ENCODE measurements at places on chromosomes 2 and 18.
A peak's percentile ranks its signal among the peaks of the same experiment; 100 is the strongest.

- no peak for DNase-seq
Observed at GRCh38 chr18:3877678-3878077, 427.7 kb downstream of the TGIF1 start.

GRCh38 chr2:219186754-219187456 lies 8.8 kb downstream of the RETREG2 start:
- no peak for DNase-seq

DNA sequence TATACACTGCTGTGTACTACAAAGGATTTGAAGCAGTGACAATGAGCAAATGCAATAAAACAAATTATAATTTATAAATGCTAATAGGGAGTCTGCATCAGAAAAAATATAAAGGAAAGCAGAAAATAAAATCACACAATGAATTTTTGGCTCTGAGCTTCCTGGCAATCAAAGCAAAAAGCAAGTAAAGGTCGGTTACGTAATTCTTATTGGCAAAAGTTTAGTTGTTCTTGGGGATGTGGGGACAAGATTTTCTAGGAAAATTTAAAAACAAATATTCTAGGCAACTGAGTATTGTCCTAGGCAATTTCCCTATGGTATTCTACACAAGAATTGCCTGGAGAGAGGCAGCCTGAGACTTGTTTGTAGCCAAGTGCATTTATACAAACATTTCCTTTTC lies 1.8 kb downstream of the ORC2 start:
- DNase-seq, result no peak

DNA sequence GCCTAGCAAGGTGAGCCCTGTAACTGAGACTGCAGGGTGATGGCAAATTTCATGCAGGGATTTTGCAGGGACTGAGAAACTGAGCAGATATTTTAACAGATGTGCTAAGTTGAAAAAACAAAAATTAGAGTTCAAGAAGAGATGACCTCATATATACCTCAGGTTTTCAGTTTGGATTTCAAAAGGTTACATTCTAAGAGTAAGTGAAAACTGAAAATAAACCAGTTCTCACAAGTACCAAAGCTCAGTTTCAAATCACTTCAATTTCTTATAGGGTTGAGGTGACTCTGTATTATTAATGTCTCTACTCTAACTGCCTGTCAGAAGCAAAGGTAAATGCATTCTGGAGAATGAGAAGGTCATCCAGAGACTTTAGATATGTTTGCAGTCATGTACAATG lies 237.4 kb upstream of the VRK2 start:
- DNase-seq, result no peak

DNA sequence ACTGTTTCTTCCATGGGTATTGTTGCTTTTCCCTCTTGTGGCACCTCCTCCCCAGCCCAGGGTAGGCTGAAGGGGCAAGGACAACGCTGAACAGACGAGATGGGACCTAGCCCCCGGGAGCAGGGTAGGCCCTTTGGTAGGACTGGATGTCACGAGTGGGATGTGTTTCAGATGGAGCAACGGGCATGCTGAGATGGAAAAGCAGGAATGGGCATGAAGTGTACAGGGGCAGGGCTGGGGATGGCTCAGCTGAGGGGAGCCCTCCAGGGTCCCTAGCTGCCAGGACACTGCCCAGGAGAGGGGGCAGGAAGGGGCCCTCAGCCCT lies 33.4 kb downstream of the ARHGEF4 start:
- DNase-seq, result no peak

DNA sequence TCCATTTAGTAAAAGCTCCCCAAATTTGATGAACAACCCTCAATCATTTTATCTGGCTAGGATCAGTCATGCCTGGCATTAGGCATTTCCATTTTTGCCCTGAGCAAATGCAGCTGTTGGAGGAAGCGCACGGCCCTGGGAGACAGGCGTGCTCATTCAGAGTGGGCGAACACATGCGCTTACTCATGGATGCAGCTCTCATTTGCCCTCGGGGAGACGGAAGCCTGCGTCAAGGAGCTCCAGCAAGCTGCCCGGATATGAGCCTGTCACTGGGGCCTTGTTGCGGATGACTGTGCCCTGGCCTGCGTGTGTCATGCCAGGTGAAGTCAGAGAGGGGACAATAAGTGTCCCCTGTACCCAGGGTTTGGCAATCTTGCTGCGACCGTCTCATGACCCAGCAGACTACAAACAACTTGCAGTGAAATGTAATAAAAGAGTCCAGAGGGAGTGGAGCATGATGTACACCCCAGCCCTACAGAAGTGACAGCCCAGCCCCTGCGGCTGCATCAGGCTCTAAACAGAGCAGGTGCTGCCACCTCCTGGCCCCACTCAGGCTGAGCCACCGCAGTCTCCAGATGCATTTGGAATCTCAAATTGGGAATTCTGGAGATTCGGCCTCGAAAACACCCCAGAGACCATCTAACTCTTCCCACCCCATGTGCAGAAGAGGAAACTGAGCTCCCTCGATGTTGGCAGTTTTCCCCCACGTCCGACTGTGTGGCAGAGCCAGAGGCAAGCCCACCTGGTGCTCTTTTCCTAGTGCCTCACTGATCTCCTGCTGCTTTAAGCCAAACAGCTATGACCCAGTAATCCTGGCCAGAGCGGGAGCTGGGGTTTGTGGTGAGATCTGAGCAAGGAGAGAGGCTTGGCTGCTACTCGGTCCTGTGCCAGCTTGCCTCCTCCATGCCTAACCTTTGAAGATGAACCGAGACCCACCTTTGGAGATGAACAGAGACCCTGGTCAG lies 105.0 kb upstream of the ALK start:
- peak; percentile 19 for DNase-seq

DNA sequence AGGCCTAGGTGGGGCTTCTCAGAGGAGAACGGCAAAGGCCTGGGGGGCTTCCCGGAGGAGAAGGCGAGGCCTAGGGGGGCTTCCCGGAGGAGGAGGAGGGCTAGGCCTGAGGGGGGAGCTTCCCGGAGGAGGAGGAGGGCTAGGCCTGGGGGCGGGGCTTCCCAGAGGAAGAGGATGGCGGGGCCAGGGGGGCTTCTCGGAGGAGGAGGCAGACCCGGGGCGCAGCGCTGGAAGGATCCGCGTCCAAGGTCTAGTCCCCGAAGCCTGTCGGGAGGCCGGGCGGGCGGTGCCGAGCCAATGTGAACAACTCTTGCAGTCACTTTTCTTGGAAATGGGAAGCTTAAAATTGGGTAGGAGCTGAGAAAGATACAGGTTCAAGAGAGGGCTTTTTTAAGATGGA lies 30.0 kb upstream of the TUBA3D start:
- DNase-seq, result no peak

DNA sequence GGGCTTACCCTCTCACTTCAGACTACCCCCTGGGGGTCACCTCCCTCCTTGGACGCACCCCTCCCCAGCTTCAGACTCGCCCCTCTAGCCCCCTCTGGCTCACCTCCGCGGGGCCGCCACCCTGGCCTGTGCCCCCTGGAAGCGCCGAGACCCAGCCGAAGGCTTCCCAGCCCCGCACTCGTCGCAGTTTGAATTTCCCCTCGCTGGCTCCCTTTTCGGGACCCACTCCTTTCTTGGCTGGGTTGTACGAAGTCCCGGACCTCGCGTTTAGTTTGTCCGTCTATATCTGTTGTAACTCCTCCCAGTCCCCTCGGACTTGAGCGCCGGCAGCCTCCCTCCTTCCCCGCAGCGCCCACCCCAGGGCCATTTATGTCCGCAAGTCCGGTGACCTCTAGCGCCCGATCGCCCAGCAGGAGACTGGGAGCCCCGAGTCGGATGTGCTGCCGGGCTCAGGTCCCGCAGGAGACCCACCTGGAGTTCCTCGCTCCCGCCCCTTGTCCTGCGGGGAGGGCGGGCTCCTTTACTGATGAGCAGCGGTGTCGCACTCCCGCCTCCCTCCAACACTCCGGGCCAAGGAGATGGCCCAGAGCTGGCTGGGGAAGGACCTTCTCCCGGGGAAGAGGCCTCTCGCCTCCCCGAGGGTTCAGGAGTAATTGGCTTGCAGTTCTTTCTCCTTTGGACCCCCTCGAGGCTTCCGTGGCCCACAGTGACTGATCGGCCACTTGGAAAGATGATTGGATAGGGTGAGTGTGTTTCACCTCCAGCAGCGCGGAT lies 692 bp upstream of the RAX start:
- DNase-seq, result no peak

GRCh38 chr18:2303517-2304238 lies 267.6 kb downstream of the METTL4 start:
- no peak for DNase-seq

DNA sequence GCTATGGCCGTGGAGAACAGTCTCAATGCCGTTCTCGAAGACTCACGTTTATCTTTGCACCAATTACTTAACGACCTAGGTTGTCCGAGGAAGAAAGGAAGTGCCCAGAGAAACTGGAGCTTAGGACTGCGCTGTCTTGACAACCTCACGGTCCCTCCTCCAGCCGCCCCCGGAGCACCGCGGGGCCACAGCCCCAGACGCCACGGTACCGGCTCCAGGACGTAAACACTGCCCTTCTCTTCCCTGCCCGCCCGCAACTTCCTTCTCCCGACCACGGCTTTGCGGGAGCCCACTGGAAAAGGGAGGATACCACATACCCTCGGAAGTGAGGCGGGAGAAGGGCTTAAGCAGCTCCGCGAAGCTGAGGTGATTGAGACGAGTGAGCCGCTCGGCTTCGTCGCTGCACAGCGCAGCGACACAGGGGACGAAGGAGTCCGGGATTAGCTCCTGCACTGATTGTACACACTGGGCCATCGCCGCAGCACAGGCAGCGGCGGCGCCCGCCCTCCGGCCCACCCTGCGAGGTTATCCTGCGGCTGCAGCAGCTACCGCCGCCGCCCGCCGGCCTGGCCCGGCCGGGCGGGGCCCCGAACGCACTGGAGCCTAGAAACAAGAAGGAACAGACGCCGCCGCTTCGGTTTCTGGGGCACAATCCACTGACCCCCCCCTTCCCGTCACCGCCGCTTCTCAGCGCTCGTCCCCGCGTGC lies 483 bp downstream of the TRAPPC8 start:
- DNase-seq, result no peak

DNA sequence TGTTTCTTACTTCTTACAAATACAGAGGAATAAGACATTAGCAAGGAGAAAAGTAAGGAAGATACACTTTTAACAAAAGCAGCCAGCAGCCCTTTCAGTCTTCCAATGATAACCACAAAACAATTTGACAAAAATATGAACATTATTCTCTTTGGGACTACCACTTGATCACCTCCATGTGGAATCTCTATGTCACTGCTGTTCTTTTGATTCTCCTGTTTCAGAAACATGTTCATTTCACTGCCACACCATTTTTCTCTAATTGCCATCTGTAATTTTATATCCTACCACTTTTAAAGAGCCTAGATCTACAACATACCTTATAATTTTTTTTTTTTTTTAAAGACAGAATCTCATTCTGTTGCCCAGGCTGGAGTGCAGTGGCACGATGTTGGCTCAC lies 10.9 kb downstream of the INO80D start:
- DNase-seq, result no peak

GRCh38 chr2:196335221-196335634 lies 163.8 kb upstream of the STK17B start:
- peak; percentile 50 for DNase-seq

GRCh38 chr2:67625178-67625577 lies 228.0 kb downstream of the ETAA1 start:
- DNase-seq, result no peak

GRCh38 chr18:59140302-59140885 lies 710 bp downstream of the SEC11C start:
- no peak for DNase-seq

- no peak for DNase-seq
Observed at GRCh38 chr2:223389624-223390023, 212.5 kb downstream of the SCG2 start.

DNA sequence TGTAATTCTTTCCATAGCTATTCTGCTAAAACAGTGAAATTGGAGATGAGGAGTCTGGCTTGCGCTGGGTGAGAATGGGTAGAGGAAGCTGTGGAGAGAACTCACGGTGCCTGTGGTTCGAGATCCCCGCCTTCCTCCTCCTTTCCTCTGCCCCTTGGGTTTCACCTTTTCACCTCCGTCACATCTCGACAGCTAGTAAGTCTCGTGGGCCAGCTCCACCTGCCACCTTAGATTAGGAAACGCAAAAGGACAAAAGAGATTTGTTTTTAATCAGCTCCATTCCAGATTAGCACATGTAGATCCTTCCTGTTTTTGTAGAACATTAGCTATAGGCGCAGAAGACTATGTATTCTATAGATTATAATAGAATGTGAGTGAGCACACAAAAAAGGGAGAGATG lies 20.6 kb downstream of the TRIB2 start:
- DNase-seq, result no peak

DNA sequence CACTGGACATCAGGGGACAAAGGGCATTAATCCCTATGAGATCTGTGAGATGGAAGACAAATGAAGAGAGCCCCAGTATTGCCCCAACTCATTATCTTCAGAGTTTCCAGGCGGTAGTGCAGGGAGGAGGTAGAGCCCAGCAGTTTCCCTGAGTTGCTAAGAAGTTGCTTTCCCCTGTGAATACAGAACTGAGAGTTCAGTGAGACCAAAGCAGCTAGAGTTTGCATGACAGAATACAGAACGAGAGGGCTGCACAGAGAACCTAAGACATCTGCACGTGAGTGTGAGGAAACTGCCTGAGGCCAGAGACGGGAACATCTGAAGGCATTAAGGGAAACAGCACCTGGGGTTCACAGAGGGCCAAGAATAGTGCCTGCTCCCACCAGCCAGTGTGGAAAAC lies 18.1 kb upstream of the PGAP1 start:
- no peak for DNase-seq

- no peak for DNase-seq
Observed at GRCh38 chr2:119753041-119753929, 6.4 kb upstream of the PTPN4 start.

All from AG09319 (cell line).